ENCODE measurements at places on chromosomes 3 and 15. TPM values are rescaled to one million over a fixed set of nuclear protein-coding genes. Genes with fewer than 3 reads are reported as not detected.

DNA sequence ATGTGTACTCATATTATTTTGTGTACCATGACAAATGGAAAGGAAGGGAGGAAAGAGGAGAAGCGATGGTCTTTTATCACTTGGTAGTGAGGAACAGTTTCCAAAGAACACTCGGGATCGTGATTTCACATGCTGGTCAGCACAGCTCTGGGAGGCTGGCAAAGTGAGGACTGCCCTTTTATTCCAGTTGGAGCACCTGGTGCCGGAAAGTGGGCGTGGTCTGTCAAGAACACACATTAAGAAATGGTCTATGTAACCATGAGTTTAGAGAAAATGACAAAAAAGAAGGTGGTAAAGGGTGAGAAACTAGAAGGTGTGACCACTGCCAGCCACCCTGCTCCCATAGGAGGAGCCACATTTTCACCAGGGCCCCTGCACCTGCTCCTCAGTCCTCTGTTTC lies 7.0 kb upstream of the TSEN2 start:
- DNase-seq: no peak

DNA sequence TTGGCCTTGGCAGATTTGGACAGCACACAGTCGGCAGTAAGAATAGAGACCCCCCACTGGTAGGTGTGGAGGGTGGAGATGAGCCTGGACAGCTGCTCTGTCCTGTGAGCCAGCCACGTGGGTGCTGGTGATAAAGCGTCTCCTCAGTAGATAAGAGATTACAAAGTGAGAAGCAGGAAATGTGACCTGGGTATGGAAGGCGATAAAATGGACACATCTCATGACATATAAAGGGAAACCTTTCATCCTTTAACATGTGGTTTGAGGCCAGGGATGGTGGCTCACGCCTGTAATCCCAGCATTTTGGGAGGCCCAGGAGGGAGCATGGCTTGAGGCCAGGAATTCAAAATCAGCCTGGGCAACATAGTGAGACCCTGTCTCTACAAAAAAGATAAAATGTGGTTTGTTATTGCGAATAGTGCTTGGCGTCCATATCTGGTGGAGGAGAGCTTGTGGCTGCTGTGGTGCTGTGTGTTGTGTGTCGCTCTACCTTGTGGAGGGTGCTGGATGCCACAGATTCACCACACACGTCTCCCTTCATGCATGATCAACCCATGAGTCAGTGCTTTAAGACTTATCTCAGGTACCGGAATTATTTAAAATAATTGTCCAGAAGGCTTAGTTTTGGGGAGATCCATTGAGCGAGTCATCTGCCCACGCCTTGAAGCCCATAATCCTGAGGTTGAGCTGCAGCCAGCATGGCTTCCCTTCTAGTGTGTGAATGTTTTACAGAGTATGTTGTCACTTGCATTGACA lies 157.0 kb downstream of the GABRG3 start:
- no peak for DNase-seq

- DNase-seq: no peak
Observed at GRCh38 chr3:59483191-59483590, 433.4 kb upstream of the CFAP20DC start.

DNA sequence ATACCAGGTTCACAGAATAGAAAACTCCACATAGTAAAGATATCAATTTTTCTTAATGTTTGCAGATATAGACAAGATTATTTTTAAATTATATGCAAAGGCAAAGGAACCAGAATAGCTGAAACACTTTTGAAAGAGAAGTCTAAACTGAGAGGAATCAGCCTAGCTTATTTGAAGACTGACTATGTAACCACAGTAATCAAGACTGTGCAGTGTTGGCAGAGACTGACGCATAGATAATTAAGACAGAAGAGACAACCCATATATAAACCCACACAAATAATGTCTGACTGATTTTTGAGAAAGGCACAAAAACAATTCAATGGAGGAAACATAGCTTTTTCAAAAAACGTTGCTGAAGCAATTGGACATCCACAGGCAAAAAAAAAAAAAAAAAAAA lies 28.6 kb upstream of the ACKR4 start:
- DNase-seq: no peak

- no peak for DNase-seq
Observed at GRCh38 chr3:12944849-12945248, 103.5 kb upstream of the RPL32 start.

- DNase-seq: peak; percentile 63
Observed at GRCh38 chr3:98577178-98577895, 16.1 kb downstream of the CPOX start.

DNA sequence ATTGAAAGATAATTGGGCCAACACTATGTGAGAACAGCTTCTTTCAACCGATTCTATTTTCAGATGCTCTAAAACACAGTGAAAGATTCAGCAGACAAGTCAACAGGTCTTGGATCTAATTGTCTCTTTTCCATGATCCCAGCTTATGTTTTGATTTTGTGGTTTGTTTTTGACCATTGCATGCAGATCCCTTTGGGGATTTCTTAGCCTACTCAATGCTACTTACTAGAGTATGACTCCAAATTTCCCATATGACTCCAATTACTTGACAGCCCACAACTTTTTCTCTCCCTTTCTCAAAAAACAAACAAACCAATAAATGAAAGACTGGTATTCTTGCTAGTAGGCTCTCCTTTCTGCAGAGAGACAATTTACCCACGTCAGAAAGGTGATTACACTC lies 67.1 kb downstream of the KCNH8 start:
- DNase-seq: no peak

GRCh38 chr3:99846477-99847160 lies 29.0 kb downstream of the CMSS1 start:
- DNase-seq: no peak

DNA sequence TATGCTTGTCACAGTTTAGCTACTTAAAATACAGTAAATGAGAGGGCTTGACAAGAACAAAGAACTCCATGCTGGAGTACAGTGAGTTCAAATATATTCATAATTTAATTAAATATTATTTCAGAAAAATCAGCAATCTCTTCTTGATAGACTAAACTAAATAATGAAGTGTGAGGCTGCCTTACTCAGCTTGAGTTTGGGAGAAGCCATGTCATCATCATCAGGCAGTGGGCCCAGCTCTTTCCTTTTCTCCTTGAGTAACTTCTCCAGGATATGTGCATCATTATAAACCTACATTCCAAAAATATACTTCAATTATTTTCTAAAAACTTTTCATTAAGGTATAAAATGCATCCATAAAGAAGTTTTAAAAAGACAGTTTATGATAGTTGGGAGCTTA lies 70.5 kb downstream of the PBRM1 start:
- DNase-seq: no peak

GRCh38 chr3:168807448-168807847 lies 711.7 kb upstream of the GOLIM4 start:
- DNase-seq: no peak

GRCh38 chr15:51089699-51090453 lies 4.8 kb downstream of the TNFAIP8L3 start:
- DNase-seq: no peak

DNA sequence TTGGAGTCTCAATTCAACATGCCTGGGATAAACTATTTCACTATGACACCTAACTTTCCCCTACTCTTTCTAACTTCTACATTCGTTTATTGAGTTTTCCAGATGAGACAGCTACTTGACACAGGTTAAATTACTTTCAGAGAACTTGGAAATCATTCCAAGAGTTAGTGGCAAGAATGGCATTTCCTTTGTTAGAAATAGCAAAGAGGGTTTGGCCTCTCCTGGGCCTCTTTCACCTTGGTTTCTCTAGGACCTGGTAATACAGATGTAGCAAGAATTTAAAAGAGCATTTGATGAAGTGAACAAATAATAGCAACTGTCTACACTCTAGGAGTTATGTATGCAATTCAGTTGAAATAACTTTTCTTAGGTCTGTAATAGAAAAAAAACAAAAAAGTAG lies 748.9 kb downstream of the MECOM start:
- no peak for DNase-seq

DNA sequence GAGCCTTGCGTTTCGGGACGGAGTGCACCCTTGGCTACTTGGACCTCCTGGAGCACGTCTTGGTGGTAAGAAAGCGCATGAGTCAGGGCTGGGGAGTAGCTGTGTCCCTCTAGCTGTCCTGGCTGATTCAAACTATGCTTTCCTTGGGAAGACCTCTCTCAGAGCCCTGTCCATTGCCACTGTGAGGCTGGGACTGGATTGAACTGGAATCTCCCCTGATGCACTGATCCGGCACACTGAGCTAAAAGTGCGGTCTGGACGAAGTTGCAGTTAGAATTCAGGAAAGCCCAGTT lies 232.6 kb upstream of the TPM1 start:
- no peak for DNase-seq

- DNase-seq: peak; percentile 91
Observed at GRCh38 chr3:185959609-185960521, 22.1 kb upstream of the TRA2B start.

DNA sequence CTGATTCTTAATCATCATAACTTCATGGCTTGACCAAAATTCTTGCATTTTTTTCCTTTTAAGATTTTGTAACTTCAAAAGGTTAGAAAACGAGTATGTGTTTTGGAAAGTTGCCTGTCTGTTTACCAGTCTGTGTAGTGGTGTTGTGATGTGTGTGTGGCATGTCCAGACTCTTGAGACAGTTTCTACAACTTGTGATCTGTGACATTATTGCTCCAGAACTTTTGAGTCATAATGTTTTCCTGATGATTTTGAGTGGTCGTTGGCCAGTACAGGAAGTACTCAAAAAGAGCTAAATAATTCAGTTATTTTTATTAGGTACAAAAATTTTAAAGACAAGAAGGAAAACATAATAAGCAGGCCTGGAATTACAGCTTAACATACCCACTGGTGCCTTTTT lies 229.0 kb upstream of the C2CD4B start:
- no peak for DNase-seq

GRCh38 chr3:155426524-155427230 lies 133.2 kb upstream of the STRIT1 start:
- no peak for DNase-seq

- peak; percentile 37 for DNase-seq
Observed at GRCh38 chr3:8110966-8111798, 390.4 kb upstream of the LMCD1 start.

DNA sequence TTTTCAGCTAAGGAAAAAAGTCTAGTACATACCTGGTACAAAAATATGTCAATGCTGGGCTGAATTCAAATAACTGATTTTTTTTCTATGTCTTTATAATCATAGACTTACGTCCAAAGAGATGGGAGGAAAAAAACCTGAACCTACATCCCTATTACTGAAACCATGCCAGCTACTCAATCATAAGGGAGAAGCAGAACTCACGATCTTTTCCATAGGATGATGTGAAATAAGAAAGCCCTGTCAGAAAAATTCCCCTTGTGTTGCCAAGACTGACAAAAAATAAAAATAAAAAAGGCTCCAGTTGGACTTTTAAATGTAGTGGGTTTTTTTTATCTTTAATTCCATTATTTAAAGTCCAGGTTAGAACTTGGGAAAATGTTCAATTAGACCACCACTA lies 3.3 kb downstream of the MSL2 start:
- no peak for DNase-seq

GRCh38 chr3:39280571-39280970 lies 735 bp upstream of the CX3CR1 start:
- DNase-seq: no peak

- DNase-seq: peak; percentile 50
Observed at GRCh38 chr3:159128628-159129027, 326.8 kb downstream of the MFSD1 start.

DNA sequence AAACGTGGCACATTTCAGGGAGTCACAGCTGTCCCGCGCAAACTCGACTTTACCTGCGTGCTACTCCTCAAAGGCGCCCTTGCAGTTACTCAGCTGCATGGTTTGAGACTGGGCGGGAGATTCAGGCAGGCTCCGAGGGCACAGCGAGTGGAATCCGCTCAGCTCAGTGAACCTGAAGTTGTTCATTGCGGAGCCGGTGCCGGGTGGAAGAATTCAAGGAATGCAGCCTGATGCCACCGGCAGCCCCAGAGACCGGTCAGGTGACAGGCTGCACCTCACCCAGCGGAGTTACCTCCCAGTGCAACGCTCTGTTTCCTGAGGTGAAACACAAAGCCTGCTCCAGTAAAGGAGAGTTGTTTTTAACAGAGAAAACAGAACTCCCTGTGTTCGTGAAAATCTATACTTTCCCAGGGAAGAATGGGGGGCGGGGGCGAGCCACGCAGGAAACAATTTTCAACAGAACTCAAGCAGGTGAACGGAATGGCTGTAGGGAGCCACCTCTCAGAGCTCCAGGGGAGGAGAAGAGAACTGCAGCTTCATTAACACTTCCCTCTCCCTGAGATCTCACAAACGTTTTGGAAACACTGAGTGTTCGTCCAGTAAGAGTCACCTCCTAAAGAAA lies 3.8 kb downstream of the VEPH1 start:
- peak; percentile 96 for DNase-seq

GRCh38 chr15:69468241-69469121 lies 15.9 kb downstream of the RPLP1 start:
- peak; percentile 81 for DNase-seq

- no peak for DNase-seq
Observed at GRCh38 chr3:32951410-32951811, at the start of gene CCR4. CCR4 (plus strand) TSS chr3:32951644; CDS start chr3:32953423, 1,779 bp downstream.

DNA sequence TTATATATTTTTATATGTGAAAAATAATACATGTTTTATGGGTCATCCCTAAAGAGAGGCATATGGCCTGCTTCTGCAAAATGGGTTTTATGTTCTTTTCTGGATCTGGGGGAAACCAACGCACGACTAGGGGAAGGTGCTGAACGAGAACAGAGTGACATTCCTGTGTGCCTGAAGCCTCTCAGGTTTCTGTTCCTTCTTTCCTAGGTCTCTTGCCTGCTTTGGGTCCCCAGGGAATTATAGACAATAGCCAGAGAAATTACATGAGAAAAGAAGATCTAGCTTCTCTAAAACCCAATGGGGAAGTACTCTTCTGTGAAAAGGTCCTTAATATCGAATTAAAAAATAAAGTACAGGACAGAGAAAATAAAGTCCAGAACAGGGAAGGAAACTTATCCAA lies 66.5 kb downstream of the IGSF11 start:
- DNase-seq: no peak

KBTBD8 gene
- total RNA-seq: not detected

SAMMSON gene
- total RNA-seq: not detected

MYNN gene
- 13.7 TPM for total RNA-seq

TRPM1 gene
- total RNA-seq: not detected

PIERCE2 gene
- 1.2 TPM for total RNA-seq

RBP2 gene
- not detected for total RNA-seq

HES1 gene
- 97.8 TPM for total RNA-seq

ADCY5 gene
- not detected for total RNA-seq

SMCO1 gene
- not detected for total RNA-seq

All from PC-9 (cell line).